Thymus (tissue), 14 donors: ENCODE measurements at places on chromosomes 2 and 18.

GRCh38 chr2:157838442-157839161, 37.5 kb downstream of the ACVR1 start:
- H3K4me3 ChIP-seq, result no peak overlapping the region
- H3K27me3 ChIP-seq, result no peaks in the 10 kb centered on the region
- no peaks in the 10 kb centered on the region for H3K36me3 ChIP-seq
- H3K27ac ChIP-seq, result no peak overlapping the region
- peaks cover 18% of the 10 kb centered on the region for H3K4me1 ChIP-seq

GRCh38 chr2:212711856-212712255, 173.3 kb upstream of the ERBB4 start:
- H3K4me1 ChIP-seq, result no peaks in the 10 kb centered on the region
- H3K36me3 ChIP-seq, result no peaks in the 10 kb centered on the region
- no peaks in the 10 kb centered on the region for H3K27me3 ChIP-seq
- no peak overlapping the region for H3K27ac ChIP-seq
- H3K4me3 ChIP-seq, result no peak overlapping the region

- H3K36me3 ChIP-seq, result no peaks in the 10 kb centered on the region
- no peaks in the 10 kb centered on the region for H3K27me3 ChIP-seq
- no peaks in the 10 kb centered on the region for H3K4me1 ChIP-seq
- no peak overlapping the region for H3K27ac ChIP-seq
- no peak for DNase-seq
- no peak overlapping the region for H3K4me3 ChIP-seq
These were observed 77.5 kb downstream of the TMEM200C start for GRCh38 chr18:5817816-5818215.

- H3K36me3 ChIP-seq, result no peaks in the 10 kb centered on the region
- peaks cover 30% of the 10 kb centered on the region for H3K4me1 ChIP-seq
- no peak for DNase-seq
These were observed 51.9 kb downstream of the SETBP1 start for GRCh38 chr18:44732599-44732998.

GRCh38 chr2:183024339-183025095, 13.7 kb downstream of the NCKAP1 start:
- peaks cover 6% of the 10 kb centered on the region for H3K27me3 ChIP-seq
- H3K27ac ChIP-seq, result no peak overlapping the region
- H3K4me3 ChIP-seq, result no peak overlapping the region
- H3K36me3 ChIP-seq, result no peaks in the 10 kb centered on the region
- no peak for DNase-seq

- DNase-seq, result no peak
- no peak overlapping the region for H3K4me3 ChIP-seq
- no peaks in the 10 kb centered on the region for H3K36me3 ChIP-seq
- H3K27me3 ChIP-seq, result peaks cover 4% of the 10 kb centered on the region
These were observed 5.4 kb upstream of the NCKAP5 start for GRCh38 chr2:133573491-133574162.

GRCh38 chr2:142868229-142868762, 9.2 kb upstream of the KYNU start:
- DNase-seq, result no peak
- no peak overlapping the region for H3K4me3 ChIP-seq
- no peak overlapping the region for H3K27ac ChIP-seq
- H3K4me1 ChIP-seq, result no peaks in the 10 kb centered on the region

GRCh38 chr2:200649724-200650123, 63.9 kb downstream of the AOX1 start:
- H3K27ac ChIP-seq, result no peak overlapping the region
- H3K27me3 ChIP-seq, result no peaks in the 10 kb centered on the region
- no peaks in the 10 kb centered on the region for H3K4me1 ChIP-seq
- DNase-seq, result no peak
- no peaks in the 10 kb centered on the region for H3K36me3 ChIP-seq

- no peak overlapping the region for H3K27ac ChIP-seq
- peaks cover 42% of the 10 kb centered on the region for H3K4me1 ChIP-seq
- H3K36me3 ChIP-seq, result peaks cover 37% of the 10 kb centered on the region
- H3K27me3 ChIP-seq, result no peaks in the 10 kb centered on the region
These were observed 97.5 kb downstream of the LDLRAD4 start for GRCh38 chr18:13316063-13316462.

- no peak overlapping the region for H3K4me3 ChIP-seq
- H3K27ac ChIP-seq, result no peak overlapping the region
- no peak for DNase-seq
- H3K36me3 ChIP-seq, result peaks cover 20% of the 10 kb centered on the region
- H3K27me3 ChIP-seq, result no peaks in the 10 kb centered on the region
- no peaks in the 10 kb centered on the region for H3K4me1 ChIP-seq
These were observed 11.5 kb upstream of the PPP4R3B start for GRCh38 chr2:55628931-55629330.

DNA sequence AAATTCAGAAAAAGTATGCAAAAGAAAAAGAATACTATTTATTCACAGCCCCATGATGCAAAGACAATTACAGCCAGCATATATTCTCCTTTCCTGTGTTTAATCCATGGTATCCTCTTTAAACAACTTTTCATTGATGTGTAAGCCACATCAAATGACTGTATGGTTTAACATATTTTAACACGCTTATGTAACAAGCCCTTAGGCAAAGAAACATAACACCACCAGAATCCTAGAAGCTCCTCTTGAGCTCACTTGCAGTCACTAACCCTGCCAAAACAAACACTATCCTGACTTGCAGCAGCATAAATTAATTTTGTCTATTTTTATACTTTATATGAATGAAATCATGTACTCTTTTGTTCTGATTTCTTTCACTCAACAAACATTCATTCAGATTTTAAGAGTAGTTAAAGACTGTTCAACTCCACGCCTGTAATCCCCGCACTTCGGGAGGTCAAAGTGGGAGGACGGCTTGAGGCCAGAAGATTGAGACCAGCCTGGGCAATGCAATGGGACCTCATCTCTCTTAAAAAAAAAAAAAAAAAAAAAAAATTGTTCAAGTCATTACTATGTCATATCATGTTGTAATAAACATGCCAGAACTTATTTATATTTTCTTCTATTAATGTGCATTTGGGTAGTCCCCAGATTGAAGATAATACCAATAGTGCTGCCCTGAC, 226.3 kb downstream of the NBAS start:
- no peak overlapping the region for H3K4me3 ChIP-seq
- no peaks in the 10 kb centered on the region for H3K4me1 ChIP-seq
- peaks cover 7% of the 10 kb centered on the region for H3K36me3 ChIP-seq
- H3K27me3 ChIP-seq, result no peaks in the 10 kb centered on the region
- H3K27ac ChIP-seq, result no peak overlapping the region
- no peak for DNase-seq

- no peaks in the 10 kb centered on the region for H3K4me1 ChIP-seq
- H3K36me3 ChIP-seq, result no peaks in the 10 kb centered on the region
- no peak for DNase-seq
- H3K27ac ChIP-seq, result no peak overlapping the region
- H3K4me3 ChIP-seq, result no peak overlapping the region
These were observed 96.5 kb downstream of the PTPRM start for GRCh38 chr18:7663366-7664312.

DNA sequence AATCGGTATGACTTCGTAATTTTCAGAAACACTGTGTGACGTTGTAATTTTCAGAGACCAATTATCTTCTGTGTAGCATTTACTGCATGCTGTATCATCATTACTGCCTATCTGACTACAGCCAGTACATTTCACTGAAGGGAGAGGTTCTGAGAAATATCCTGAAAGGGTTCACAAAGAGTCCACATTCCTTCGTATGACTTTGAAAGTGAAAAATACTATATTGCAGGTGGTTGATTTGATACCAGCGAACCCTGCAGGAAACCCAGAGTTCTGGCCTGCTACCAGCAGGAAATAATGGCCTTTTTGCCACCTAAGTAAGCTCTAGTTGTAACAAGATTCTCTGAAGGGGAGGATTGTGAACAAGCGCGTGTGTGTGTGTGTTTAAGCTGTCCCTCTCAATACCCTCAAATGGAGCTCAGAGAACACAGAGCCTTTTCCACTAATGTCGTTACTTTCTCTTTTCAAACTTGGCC, 155.5 kb downstream of the ARHGAP28 start:
- no peak overlapping the region for H3K4me3 ChIP-seq
- no peaks in the 10 kb centered on the region for H3K27me3 ChIP-seq
- no peaks in the 10 kb centered on the region for H3K36me3 ChIP-seq
- H3K4me1 ChIP-seq, result no peaks in the 10 kb centered on the region

- H3K27ac ChIP-seq, result no peak overlapping the region
- no peak overlapping the region for H3K4me3 ChIP-seq
- H3K4me1 ChIP-seq, result peaks cover 4% of the 10 kb centered on the region
- DNase-seq, result no peak
These were observed 3.9 kb upstream of the DCTN1 start for GRCh38 chr2:74384051-74384450.

- no peak overlapping the region for H3K4me3 ChIP-seq
- no peaks in the 10 kb centered on the region for H3K27me3 ChIP-seq
- H3K36me3 ChIP-seq, result no peaks in the 10 kb centered on the region
- DNase-seq, result no peak
- H3K27ac ChIP-seq, result no peak overlapping the region
- H3K4me1 ChIP-seq, result no peaks in the 10 kb centered on the region
These were observed 122.2 kb upstream of the ARHGAP28 start for GRCh38 chr18:6607343-6607742.

- H3K36me3 ChIP-seq, result no peaks in the 10 kb centered on the region
- no peak overlapping the region for H3K27ac ChIP-seq
- no peaks in the 10 kb centered on the region for H3K27me3 ChIP-seq
- H3K4me3 ChIP-seq, result no peak overlapping the region
- H3K4me1 ChIP-seq, result no peaks in the 10 kb centered on the region
These were observed 21.1 kb upstream of the EMILIN2 start for GRCh38 chr18:2825613-2826175.

DNA sequence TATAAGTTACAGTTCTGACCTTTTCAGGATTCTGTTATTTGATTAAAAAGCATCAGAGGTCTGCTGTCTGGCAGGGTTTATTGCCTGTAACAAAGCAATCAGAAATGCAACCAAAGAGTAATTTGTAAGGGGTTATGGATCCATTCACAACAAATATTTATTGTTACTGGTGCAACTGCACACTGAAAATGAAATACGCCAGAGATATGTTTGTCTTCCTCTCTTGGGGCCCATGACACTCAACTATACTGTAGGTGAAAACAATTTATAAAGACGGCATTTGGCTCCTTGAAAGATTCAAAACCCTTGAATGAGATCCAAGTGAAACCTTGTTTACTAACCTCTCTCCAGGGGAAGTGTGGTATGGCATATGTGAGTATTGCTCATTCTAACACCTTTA, 452.2 kb downstream of the MBD2 start:
- H3K27me3 ChIP-seq, result no peaks in the 10 kb centered on the region
- H3K36me3 ChIP-seq, result no peaks in the 10 kb centered on the region
- no peak for DNase-seq
- no peak overlapping the region for H3K4me3 ChIP-seq
- no peaks in the 10 kb centered on the region for H3K4me1 ChIP-seq

DNA sequence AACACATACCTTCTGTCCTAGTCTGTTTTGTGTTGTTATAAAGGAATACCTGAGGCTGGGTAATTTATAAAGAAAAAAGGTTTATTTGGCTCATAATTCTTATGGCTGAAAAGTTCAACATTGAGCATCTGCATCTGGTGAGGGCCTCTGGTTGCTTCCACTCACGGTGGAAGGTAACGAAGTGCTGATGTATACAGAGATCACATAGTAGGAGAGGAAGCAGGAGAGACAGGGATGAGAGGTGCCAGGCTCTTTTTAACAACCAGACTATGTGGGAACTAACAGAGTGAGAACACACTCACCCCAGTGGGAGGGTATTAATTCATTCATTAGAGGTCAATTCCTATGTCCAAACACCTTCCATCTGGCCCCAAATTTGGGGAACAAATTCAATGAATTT, 463.8 kb downstream of the DSC3 start:
- H3K4me3 ChIP-seq, result no peak overlapping the region
- no peaks in the 10 kb centered on the region for H3K27me3 ChIP-seq
- DNase-seq, result no peak
- no peaks in the 10 kb centered on the region for H3K4me1 ChIP-seq
- H3K36me3 ChIP-seq, result no peaks in the 10 kb centered on the region
- H3K27ac ChIP-seq, result no peak overlapping the region

- H3K27me3 ChIP-seq, result no peaks in the 10 kb centered on the region
- H3K4me1 ChIP-seq, result no peaks in the 10 kb centered on the region
- H3K4me3 ChIP-seq, result no peak overlapping the region
- no peaks in the 10 kb centered on the region for H3K36me3 ChIP-seq
- H3K27ac ChIP-seq, result no peak overlapping the region
These were observed 156.8 kb upstream of the UBE2E3 start for GRCh38 chr2:180823546-180824141.

- H3K36me3 ChIP-seq, result no peaks in the 10 kb centered on the region
- no peaks in the 10 kb centered on the region for H3K27me3 ChIP-seq
- H3K4me1 ChIP-seq, result no peaks in the 10 kb centered on the region
- no peak overlapping the region for H3K27ac ChIP-seq
- no peak for DNase-seq
These were observed 45.9 kb upstream of the RHOB start for GRCh38 chr2:20400787-20401488.

DNA sequence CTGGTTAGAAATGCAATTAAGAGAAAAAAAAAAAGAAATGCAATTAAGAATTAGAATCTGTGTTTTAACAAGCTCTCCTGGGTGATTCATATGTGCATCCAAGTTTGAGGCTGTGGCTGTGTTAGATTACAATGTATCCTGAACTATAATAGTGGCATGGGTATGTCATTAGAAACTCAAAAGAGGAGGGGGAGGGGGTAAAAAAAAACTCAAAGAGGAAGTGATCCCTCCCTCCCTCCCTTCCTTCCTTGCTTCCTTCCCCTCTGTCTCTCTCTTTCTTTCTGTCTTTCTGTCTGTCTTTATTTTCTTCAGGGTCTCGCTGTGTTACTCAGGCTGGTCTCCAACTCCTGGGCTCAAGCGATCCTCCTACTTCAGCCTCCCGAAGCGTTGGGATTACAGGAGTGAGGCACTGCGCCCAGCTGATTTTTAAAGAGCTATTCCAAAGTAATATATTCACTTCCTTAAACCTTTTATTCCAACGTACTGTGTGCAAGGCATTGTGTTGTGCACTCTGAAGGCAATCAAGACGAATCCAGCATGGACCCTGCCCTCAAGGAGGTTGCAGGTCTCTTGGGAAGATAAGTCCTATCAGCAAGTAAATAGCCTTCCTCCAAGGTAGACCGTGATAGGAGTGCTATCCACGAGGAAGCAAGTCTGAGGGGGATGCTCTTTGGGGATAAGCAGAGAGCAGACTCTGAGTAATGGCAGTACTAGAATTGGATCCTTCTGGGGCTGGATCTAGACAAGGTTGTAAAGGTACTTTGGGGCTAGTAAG, 35.9 kb upstream of the MCFD2 start:
- H3K4me1 ChIP-seq, result peaks cover 43% of the 10 kb centered on the region
- no peaks in the 10 kb centered on the region for H3K27me3 ChIP-seq
- no peak overlapping the region for H3K27ac ChIP-seq
- no peak overlapping the region for H3K4me3 ChIP-seq
- peaks cover 93% of the 10 kb centered on the region for H3K36me3 ChIP-seq

DNA sequence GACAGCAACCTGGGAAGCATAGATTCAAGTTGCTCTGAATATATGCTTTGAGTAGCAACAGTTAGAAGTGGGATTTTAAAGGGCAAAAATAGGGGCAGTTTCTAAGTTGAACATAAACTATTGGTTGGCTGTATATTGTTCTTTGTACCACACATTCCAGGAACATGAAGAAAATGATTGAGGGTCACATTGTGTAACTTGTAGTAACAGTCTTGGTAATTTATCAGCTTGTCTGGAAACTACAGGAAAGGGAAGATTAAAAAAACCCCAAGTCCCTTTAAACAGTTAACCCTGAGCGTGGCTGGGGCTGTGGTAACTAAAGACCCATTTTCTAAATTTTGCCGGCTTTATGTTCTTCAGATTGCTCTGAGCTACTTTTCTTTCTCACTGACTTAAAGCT, 7.4 kb downstream of the PLEKHB2 start:
- peaks cover 12% of the 10 kb centered on the region for H3K36me3 ChIP-seq
- DNase-seq, result no peak
- H3K27ac ChIP-seq, result no peak overlapping the region
- peaks cover 25% of the 10 kb centered on the region for H3K4me1 ChIP-seq
